Activated naive CD8-positive, alpha-beta T cell treated with anti-CD3 and anti-CD28 coated beads for 36 hours (primary cell): ENCODE measurements at places on chromosomes 7 and 10. TPM values are rescaled to one million over a fixed set of nuclear protein-coding genes. Genes with fewer than 3 reads are reported as not detected.

Gene PTPRE
- total RNA-seq: 26.7 TPM

DNA sequence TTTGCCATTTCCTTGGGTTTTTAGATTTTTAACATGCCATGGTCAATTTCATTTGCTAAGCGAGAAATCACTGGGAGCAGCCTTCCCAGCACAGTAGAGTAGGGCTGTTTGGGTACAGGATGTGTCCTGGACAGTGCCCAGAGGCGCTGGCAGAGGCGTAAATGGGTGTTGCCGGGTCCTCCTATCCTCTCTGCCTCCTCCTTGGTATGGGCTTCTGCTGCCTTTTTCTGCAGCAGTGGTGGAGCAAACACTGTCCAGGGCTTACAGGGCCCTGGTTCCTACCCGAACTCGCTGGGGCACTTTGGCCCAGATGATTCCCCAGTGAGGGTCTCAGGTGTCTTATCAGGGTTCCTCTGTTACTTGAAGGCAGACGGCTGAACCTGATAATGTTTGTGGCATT lies 298.3 kb downstream of the RPS24 start:
- no peaks in the 10 kb centered on the region for H3K27me3 ChIP-seq
- H3K36me3 ChIP-seq: peaks cover 2% of the 10 kb centered on the region
- no peak overlapping the region for H3K27ac ChIP-seq
- no peak for DNase-seq

DNA sequence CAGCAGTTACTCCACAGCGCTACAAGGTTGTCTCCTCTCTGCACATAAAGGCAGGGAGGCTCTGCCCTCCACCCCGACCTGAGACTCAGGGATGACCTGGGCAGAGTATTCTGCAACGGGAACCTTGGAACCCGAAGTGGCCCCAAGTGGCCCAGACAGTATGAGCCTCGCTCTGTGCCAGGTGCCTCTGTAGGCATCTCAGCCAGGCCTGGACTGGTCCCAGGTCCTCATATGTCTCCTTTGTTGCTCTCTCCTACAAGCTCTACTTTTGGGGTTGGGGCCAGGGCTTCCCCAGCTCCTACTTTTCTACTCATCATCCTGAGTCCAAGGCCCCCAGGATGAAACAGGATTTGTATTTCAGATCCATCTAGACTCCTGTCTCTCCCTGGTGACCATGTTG lies 241.5 kb upstream of the PRSS1 start:
- H3K27ac ChIP-seq: peak overlapping the region; percentile 76
- H3K36me3 ChIP-seq: no peaks in the 10 kb centered on the region
- H3K4me3 ChIP-seq: no peak overlapping the region

Gene HGF
- not detected for total RNA-seq

GRCh38 chr7:24821754-24822054 lies 64.4 kb upstream of the GSDME start:
- peak overlapping the region; percentile 95 for H3K27ac ChIP-seq
- H3K4me3 ChIP-seq: no peak overlapping the region
- H3K36me3 ChIP-seq: peaks cover 63% of the 10 kb centered on the region
- H3K27me3 ChIP-seq: no peaks in the 10 kb centered on the region

- no peak overlapping the region for H3K27ac ChIP-seq
- no peak overlapping the region for H3K4me3 ChIP-seq
- no peaks in the 10 kb centered on the region for H3K36me3 ChIP-seq
Measured at GRCh38 chr10:54681136-54681535, 119.9 kb downstream of the PCDH15 start.

GRCh38 chr7:92837000-92837749 lies 802 bp upstream of the CDK6 start:
- DNase-seq: peak; percentile 31
- H3K4me3 ChIP-seq: peak overlapping the region; percentile 85
- H3K4me1 ChIP-seq: peaks cover 15% of the 10 kb centered on the region
- H3K27me3 ChIP-seq: peaks cover 32% of the 10 kb centered on the region
- peaks cover 21% of the 10 kb centered on the region for H3K36me3 ChIP-seq

Gene C10orf105
- 0.24 TPM for total RNA-seq

Gene CDHR3
- total RNA-seq: 0.38 TPM

Gene KLF14
- not detected for total RNA-seq

- no peaks in the 10 kb centered on the region for H3K27me3 ChIP-seq
- no peak overlapping the region for H3K4me3 ChIP-seq
- H3K36me3 ChIP-seq: no peaks in the 10 kb centered on the region
- no peaks in the 10 kb centered on the region for H3K4me1 ChIP-seq
Measured at GRCh38 chr7:81960026-81960425, 190.2 kb upstream of the HGF start.

DNA sequence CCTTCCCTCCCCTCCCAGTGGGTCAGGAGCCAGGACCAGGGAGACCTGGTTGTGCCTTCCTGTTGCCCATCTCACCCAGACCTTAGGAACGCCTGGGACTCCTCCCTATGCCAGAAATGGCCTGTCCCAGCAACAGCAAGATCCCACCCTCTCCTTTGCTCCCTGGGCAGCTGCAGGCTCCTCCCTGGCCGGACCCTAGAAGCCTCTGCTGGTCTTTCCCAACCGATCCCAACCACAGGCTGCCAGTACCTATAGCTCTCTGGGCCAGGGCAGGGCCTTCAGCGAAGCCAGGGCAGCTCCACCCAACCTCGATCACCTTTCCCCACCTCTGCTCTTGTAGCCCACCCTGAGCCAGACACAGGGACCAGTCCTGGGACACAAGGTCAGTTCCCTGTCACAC lies 21.9 kb downstream of the LDB3 start:
- DNase-seq: no peak
- no peak overlapping the region for H3K4me3 ChIP-seq
- H3K4me1 ChIP-seq: peaks cover 2% of the 10 kb centered on the region
- H3K36me3 ChIP-seq: no peaks in the 10 kb centered on the region
- H3K27me3 ChIP-seq: peaks cover 3% of the 10 kb centered on the region

GRCh38 chr10:77029777-77030717 lies 607.6 kb downstream of the KCNMA1 start:
- peaks cover 9% of the 10 kb centered on the region for H3K27me3 ChIP-seq
- H3K36me3 ChIP-seq: no peaks in the 10 kb centered on the region
- DNase-seq: no peak
- no peak overlapping the region for H3K27ac ChIP-seq
